Stimulated activated CD8-positive, alpha-beta memory T cell treated with anti-CD3 and anti-CD28 coated beads, Interleukin-4, amount 100 ng/mL, for 1 hour (primary cell): ENCODE measurements at places on chromosomes 7 and 10.

DNA sequence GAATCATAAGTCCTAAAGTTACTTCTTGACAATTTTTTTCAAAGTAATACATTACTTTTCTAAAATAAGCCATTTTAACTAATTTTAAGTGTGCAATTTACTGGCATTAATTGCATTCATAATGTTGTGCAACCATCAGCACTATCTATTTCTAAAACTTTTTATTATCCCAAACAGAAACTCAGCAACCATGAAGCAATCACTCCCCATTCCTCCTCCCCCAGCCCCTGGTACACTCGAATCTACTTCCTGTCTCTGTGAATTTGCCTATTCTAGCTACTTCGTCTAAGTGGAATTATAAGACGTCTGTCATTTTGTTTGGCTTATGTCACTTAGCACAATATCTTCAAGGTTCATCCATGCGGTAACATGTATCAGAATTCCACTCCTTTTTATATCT, 84.9 kb downstream of the MKX start:
- DNase-seq: no peak

DNA sequence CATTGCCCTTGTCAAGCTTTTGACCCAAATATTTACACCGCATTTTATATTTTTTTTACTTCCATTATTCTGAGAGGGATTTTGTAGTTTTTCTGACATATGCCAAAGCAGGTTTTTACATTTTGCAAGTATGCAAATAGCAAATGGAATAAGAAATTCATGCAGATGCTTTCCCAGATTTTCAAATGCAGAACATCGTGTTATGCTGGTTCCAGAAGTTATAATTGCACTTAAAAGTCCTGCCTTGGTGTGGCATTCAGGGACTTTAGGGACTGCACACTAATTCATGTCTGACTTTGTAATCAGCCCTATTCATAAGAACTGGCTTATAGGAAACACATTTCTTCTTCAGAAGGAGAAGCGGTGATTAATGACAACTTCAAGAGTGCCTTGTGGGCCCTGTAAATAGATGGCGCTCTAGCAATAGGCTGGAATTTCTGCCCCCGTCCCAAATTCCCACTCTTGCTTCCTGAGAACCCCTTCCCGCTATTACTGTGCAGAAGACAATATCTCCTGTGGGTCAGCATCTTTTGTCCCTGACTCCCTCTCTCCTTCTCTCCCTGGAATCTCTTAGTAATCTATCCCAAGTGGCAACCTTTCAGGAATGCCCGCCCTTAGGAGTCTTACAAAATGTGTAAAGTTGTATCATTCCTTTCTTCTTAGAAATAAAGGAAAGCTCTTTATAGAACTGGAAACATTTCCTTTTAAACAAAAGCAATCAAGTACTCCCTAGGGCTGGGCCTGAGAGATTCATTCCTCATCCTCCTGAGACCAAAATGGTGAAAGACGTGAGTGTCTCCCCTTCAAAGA, 264.0 kb downstream of the INHBA start:
- DNase-seq: no peak

DNA sequence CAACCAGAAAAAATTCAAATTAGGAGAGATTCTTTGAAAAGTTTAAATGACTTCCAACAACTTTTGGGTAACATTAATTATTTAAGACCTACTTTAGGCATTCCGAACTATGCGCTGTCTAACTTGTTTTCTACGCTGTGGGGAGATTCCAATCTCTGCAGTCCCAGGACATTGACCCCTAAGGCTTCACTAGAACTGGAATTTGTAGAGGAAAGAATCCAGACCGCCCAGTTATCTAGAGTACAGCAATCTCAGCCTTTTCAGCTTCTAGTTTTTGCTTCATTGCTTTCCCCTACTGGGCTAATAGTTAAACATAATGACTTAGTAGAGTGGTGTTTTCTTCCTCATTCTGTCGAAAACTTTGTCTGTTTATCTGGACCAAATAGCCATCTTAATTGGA, 14.9 kb upstream of the DDC start:
- no peak for DNase-seq

DNA sequence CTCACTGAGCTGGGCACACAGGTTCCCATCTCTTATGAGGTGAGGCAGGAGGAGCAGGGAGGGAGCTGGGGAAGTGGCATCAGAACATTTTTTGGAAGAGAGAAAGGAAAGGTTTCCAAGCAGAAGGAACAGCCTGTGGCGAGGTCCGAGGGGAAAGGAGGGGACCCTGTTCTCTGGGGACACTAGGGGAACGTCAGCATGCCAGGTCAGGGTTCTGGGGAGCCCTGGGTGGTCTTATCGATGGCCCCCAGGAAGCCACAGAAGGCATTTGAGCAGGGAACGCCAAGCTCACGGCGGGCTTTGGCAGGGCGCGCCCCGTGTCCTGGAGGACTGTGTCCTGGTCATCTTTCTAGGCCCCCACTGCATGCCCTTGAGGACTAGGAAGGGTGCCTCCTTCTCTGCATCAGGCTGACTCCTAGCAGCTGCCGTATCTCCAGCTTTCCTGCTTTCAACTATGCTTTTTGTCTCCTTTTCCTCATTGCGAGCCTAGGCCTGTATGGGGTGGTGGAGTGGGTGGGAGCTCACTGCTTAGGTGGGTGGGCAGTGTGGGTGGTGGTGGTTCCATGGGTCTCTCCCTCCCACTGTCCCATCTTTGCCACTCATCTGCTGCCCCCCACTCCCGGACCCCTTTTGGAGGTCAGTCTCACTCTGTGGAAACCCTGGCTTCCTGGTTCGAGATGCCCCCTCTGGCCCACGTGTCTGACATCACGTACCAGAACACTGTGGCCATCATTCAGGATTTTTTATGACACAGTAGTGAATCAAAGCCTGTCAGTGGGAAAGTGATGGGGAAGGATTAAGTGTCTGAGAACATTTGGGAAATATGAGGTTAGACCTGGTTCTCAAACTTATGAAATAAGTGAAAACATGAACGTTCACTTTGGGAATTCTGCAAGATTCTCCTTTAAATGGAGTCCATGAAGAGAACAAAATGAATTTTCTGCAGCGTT, 89.1 kb downstream of the CUX1 start:
- no peak for DNase-seq

DNA sequence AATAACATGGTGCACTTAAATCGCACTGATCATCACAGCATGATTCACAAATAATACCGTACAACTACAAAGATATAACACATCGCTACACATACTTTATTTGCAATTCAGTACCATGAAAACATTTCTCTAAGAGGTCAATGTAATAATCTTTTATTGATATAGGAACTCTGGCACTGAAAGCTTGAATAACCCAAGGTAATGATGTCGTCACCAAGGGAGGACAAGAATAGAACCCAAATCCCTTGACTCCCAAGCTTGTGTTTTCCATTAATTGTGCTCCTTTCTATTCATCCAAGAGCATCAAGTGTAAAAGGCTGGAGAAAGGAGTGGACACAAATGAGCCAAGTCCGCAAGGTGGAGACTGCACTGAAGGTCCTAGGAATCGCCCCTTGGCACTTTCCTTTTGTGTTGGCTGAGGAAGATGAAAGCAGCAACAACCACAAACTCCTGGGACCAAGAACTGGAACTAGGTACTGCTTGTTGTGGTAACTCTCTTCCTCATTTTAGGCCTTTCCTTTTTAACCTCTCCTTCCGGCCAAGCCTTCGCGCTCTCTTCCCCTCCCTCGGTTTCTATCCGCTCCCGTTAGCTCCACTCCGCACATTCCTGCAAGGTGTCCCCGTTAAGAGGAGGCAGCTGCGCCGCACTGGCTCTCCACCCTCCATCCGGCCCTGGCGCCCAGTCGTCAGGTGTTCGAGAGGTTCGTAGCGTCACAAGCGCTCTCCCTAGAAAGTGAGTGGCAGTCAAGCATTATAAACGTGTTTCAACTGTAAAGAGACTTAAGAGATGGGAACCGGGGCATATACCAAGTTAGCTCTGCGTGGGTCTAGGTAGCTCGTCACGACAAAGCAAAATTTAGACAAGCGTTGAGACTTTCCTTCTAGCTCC, 1.0 kb upstream of the CBLL1 start:
- no peak for DNase-seq

DNA sequence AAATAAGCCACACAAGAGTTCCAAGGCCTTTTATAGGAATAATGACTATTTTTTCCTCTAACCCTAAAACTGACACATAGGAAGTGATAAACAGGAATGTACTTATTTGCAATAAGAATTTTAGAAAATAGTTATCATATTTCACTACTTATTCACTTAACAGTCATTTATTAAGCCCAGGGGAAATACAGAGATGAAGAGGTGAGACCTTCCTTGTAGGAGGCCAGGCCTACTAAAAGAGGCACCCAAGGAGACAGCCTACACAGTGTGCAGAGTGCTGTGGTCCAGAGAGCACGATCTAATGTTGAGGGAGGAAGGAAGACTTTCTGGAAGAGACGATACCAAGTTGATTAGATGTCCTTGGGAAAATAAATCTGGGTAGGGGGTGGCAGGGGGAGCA, 45.0 kb upstream of the PPP1R3C start:
- no peak for DNase-seq
